ENCODE measurements at places on chromosomes 3 and 15.
A peak's percentile ranks its signal among the peaks of the same experiment; 100 is the strongest.

- no peak for DNase-seq
Observed at GRCh38 chr15:63582718-63583426, 14.3 kb upstream of the FBXL22 start.

DNA sequence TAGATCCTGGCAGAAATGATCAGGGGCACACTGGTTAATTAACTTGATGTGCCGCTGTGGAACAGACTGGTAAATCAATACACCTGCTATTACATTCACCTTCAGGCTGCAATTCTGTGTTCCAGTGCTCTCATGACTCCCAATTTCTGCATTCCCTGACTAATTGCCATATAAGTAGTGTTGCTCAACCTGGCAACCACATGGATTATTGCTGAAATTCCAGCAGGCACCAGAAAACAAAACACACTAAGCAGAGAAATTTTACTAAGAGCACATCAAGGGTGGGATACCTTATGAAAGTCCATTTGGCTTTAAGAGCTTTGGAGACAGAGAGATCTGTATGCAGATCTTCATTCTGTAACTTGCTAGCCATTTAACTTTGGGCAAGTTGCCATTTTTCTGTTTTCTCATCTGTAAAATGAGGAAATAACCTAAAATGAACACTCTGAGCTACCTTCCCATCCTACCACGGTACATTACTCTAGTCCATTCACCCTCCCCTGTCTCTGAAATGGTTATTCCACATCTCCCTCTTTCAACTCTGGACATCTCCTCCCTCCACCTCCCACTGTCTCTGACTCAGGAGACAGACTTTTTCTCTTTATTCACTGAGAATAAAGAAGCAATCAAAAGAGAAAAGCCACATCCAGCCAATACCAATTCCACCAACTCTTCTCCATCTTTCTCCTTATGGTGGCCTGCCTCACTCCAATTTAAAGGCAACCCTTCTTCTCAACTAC lies 54.6 kb downstream of the STAC start:
- no peak for DNase-seq

DNA sequence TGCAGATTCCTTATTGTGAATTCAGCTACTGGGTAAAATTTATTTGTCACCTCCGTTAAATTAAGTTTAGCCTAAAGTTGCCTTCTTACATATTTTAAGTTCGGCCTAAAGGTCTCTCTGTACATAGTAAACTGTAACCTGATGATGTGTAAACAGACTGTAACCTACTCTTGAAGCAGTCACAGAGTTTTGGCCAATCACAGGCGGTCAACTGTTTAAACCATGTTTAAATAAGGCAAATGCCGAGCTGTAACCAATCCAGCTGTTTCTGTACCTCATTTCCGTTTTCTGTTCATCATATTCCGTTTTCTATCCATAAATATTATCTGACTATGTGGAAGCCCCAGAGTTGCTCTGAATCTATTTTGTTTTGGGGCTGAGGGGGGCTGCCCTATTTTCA lies 2.4 kb upstream of the ADAMTSL3 start:
- DNase-seq: no peak

GRCh38 chr3:49271047-49271446 lies 6.0 kb downstream of the C3orf62 start:
- no peak for DNase-seq

- no peak for DNase-seq
Observed at GRCh38 chr3:46670000-46670890, 23.2 kb downstream of the ALS2CL start.

DNA sequence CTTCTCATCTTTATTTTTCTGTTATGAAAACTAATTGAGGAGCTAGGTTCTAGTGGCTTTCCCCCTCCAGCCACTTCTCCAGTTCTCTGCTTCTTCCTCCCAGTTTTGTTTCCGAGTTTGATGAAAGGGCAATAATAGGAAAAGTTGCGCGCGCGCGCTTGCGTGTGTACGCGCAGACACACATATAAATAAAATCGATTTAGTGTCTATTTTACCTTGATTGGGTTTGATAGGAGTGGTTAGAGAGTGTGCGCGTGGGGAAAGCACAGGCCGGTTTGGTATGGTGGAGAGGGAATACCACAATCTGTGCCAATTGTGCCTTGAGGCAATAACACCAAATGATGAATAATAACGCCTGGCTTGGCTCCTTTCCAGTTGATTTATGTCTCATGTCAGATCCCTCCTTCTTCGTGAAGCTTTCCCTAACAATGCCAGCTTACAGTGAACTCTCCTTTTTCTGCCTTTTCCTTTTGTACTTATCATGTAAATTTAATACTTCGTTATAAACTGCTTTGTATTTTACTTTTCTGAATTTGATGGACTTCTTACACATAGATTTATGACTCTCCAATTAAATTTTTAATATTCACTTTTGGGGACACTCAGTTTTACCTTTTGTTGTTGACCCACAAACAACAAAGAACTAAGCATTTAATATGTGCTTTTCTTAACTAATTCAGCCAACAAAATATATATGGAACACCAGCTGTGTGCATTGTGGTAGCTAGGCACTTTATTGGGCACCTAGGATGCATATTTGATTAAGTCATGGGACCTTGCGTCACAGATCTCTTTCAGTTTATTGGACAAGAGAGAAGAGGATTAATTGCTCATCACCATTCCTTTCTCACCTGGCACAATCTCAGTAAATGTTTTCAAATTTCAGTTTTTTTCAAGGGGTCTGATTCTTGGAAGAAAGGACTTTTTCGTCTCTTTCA lies 1.7 kb downstream of the TIPARP start:
- peak; percentile 21 for DNase-seq

DNA sequence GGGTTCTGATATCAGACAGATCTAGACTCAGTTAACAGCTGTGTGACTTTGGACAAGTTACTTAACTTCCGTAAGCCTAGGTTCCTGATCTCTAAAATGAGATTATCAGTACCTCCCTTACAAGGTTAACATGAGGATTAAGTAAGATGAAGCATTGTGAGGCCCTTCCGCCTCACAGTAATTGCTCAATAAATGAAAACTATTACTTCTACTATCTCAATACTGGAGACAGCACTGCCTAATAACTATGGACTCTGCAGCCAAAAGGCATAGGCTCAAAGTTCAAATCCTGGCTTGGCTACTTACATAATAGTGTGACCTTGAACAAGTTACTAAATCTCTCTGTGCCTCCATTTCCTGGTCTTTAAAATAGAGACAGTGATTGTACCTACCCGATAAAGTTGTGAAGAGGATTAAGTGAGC lies 82.0 kb upstream of the ATP11B start:
- no peak for DNase-seq

DNA sequence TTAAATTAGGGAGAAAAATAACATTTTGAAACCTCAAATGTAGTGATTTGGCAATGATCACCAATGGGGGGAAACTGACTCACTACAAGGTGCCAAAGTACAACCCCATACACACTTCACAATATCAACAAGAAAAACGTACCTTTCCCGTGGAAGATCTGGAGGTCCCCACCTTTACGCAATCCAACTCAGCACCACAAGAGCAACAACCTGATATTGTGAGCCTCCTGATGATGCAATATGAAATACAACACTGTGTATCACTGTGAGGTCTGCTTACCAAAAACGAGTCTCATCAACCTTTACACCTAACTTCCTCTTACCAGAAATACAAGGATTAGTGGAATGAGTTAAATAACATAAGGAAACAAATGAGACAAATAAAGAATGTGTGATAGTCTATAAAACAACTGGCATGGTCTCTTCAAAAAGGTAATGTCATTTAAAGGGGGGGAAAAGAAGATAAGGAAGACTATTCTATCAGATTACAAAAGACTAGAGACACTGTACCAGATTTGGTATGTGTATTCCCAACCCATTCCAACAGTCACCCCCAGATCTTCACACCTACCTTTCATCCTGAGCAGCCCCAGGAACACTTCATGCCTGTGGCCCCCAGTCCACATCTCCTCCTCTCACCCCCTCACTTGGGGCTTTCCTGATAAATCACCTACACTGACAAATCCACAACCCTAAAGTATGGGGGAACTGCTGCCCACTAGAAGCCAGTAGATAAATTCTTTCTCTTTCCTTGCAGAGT lies 27.7 kb downstream of the DLG1 start:
- no peak for DNase-seq

- no peak for DNase-seq
Observed at GRCh38 chr3:24678421-24678865, 183.8 kb upstream of the THRB start.

GRCh38 chr15:80970018-80970657 lies 19.5 kb downstream of the MESD start:
- peak; percentile 86 for DNase-seq

- DNase-seq: no peak
Observed at GRCh38 chr3:112056451-112056929, 22.0 kb downstream of the TMPRSS7 start.

DNA sequence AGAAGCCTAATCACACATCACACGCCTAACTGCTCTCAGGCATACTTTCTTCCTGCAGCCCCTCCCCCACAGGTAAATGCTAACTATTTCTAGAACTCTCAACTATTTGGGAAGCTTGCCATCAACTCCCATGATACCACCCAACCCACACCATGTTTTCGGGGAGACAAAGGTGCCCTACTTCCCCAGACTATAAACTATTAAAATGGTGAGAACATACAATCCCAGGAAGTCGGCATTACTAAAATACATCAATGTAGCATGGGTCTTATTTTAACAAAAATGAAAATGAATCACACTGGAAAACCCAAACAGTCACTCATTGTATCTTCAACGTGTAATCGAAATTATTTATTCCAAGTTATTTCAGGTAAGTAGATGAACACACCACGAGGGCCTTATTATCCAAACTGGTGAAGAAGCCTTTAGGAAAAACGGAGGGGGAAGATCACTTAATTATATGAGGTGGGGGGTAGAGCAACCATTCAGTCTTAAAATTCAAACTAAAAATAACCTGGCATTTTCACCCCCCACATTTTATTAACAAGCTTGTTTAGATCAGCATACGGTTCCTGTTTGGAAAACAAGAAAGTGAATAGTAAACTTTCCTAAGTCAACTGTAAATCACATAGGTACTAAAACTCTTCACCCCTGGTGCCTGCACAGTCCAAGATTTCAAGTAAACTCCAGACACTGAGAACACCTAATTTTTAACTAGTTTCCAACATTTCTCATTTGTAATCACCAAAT lies 1.9 kb downstream of the TBL1XR1 start:
- DNase-seq: peak; percentile 79

GRCh38 chr15:85296615-85297402 lies 83.6 kb upstream of the AKAP13 start:
- DNase-seq: peak; percentile 72

GRCh38 chr15:39974656-39975230 lies 40.8 kb downstream of the EIF2AK4 start:
- no peak for DNase-seq

GRCh38 chr3:101423984-101424888 lies 88.8 kb downstream of the SENP7 start:
- no peak for DNase-seq

DNA sequence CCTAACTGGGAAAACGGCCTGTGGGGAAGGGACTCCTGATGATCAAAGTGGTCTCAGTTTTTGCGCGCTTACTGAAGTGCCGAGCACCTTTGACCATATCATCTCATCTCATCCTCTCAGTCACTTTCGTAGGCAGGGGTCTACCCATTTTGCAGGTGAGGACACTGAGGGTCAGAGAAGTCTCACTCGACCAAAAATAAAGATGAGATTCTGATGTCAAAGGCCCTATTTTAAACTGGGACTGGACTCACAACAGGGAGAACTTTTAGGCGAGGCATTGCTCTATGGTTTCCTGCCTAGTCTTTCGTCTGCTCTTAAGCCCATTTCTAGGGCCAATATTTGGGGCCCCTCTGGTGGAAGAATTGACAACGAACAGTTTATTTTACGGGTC lies 830 bp downstream of the SLC6A11 start:
- DNase-seq: no peak

GRCh38 chr3:126417981-126418530 lies 23.3 kb downstream of the CFAP100 start:
- no peak for DNase-seq

DNA sequence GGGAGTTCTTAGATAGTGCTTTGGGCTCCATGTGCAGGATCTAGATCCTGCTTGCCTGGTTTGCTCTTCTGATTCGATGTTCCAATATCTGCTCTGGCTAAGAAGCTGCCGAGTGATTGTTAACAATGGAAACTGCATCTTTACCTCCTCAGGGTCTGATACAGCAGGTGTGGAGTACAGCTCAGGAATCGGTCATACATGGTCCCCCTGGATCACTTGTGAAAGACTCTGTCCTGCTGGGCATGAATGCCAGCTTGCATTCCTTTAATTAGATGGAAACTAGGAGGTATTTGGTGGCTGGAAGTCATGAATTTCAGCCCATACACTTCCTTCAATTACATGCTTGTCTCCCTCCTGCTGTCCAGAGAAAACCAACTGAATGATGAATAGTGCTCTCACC lies 95.3 kb downstream of the CHRNA7 start:
- DNase-seq: peak; percentile 11

DNA sequence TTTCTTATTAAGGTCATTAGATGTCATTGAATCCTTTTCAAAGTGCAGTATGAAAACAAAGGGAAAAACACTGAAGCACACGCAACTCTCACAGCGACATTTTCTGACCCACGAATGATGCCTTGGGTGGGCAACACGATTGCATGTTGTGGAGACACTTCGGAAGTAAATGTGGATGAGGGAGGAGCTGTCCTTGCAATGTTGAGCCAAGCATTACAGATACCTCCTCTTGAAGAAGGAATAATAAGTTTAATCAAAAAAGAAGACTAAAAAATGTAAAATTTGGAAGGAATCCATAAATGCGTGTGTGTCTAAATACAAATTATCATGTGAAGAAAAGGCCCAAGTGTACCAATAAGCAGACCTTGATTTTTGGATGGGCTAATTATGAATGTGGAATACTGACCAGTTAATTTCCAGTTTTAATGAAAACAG lies 16.9 kb downstream of the THBS1 start:
- DNase-seq: no peak

GRCh38 chr15:48868536-48868935 lies 9.4 kb upstream of the EID1 start:
- no peak for DNase-seq

DNA sequence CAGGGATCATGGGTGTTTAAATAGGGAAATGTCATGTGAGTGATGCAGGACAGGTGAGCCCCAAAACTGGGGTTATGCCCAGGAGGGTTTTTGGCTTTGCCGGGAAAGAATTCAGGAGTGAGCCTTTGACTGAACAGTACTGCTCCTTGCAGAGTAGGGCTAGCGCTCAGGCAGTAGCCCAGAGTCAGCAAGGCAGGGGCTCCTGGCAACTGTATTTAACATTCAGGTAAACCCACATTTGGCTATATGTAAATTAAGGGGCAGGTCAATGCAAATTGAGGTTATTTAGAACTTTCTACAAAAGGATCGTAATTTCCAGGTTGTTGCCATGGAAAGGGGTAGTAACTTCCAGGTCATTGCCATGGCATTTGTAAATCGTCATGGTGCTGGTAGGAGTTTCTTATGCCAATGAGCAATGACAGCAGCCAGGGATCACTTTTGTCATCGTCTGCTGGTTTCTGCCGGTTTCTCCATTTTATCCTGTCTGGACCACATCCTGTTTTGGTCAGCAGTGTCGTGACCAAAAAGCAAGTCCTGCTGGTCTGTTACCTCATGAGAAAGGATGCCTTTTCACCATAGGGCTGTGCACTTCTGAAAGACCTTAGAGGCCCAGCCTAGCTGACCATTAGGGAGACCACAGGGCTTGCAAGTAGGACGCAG lies 24.3 kb downstream of the MTHFS start:
- peak; percentile 28 for DNase-seq

GRCh38 chr15:30905821-30906220 lies 2.1 kb downstream of the FAN1 start:
- DNase-seq: peak; percentile 41

All from GM23338 (cell line).